ENCODE measurements at places on chromosomes 3 and 15. TPM values are rescaled to one million over a fixed set of nuclear protein-coding genes. Genes with fewer than 3 reads are reported as not detected.

The GRK7 gene
- 0.17 TPM for polyA plus RNA-seq

The DLEC1 gene
- 1.8 TPM for polyA plus RNA-seq

The AMOTL2 gene
- 104 TPM for polyA plus RNA-seq

The GREM1 gene
- 0.26 TPM for polyA plus RNA-seq

The IL5RA gene
- 0.38 TPM for polyA plus RNA-seq

The CIDEC gene
- polyA plus RNA-seq = not detected

The CPLX3 gene
- not detected for polyA plus RNA-seq

The CAPN3 gene
- 7.5 TPM for polyA plus RNA-seq

The CIB1 gene
- polyA plus RNA-seq = 59.9 TPM

The PTPRG gene
- 87.6 TPM for polyA plus RNA-seq

The WDR72 gene
- 74.3 TPM for polyA plus RNA-seq

The LRRC2 gene
- 1.9 TPM for polyA plus RNA-seq

The ZMAT3 gene
- 6.7 TPM for polyA plus RNA-seq

The NAALADL2 gene
- polyA plus RNA-seq = 21.5 TPM

The CD200R1L gene
- not detected for polyA plus RNA-seq

The CA12 gene
- 6.8 TPM for polyA plus RNA-seq

The MRPL46 gene
- polyA plus RNA-seq = 36.7 TPM

The DCP1A gene
- polyA plus RNA-seq = 35.0 TPM
